ENCODE measurements at places on chromosomes 13 and 19.

- DNase-seq = no peak
These were observed 17.1 kb downstream of the PCCA start for GRCh38 chr13:100106005-100106404.

GRCh38 chr13:23202383-23202782, 21.6 kb downstream of the SGCG start:
- DNase-seq = no peak

GRCh38 chr13:28338006-28338574, 156.8 kb downstream of the FLT1 start:
- no peak for DNase-seq

DNA sequence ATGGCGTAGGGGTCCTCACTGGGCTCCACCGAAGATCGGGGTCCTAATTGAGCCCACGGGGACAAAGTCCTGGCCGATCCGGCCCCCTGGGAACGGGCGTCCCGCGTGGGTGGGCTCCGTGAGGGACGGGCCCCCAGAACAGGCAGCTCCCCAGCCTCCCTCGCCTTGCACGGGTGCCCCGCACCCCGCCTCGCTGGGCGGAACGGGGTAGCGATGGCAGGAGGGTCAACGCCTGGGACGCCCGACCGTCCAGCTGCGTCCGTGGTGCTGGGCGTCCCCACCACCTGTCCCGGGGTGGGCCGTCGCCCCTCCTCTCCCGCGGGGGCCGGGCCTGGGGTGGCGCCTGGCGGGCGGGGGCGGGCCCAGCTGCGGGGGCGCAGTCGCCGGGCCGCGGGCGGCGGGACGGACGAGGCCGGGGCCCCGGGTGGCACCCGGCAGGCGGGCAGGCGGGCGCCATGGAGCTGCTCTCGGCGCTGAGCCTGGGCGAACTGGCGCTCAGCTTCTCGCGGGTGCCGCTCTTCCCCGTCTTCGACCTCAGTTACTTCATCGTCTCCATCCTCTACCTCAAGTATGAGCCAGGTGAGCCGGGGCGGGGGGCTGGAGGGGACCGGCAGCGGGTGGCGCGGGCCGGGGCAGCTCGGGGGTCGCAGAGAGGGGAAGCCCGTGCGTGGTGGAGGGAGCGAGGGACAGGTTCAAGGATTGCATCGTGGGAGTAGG, at the start of gene TMEM38A:
Gene TMEM38A (plus strand): TSS at position 377 of the 717 bp plus-strand sequence. CDS start 79 bp downstream, at position 456.
- DNase-seq = no peak

DNA sequence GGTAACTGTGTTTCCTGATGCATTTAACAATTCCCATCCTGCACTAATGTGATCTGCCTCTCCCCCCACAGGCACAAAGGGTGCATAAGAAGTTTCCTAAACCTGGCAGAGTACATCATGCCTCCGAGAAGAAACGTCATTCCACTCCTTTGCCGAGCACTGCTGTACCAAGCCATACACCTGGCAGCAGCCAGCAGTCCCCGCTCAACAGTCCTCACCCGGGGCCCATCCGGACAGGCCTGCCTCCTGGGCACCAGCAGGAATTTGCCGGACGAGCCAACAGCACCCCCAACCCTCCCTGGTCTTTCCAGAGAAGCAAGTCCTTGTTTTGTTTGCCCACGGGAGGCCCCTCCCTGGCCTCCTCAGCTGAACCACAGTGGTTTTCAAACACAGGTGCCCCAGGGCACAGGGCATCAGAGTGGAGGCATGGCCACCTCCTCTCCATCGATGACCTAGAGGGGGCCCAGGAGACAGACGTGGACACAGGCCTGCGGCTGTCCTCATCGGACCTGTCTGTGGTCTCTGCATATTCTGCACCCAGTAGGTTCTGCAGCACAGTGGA, 58.3 kb downstream of the FAM124A start:
- no peak for DNase-seq

GRCh38 chr13:75506018-75506417, 24.0 kb upstream of the TBC1D4 start:
- DNase-seq = no peak

All from hematopoietic multipotent progenitor cell treated with erythropoietin and hydrocortisone succinate and interleukin-3 and kit ligand, for 8 days (in vitro differentiated cells).